Stimulated activated CD4-positive, alpha-beta T cell treated with anti-CD3 and anti-CD28 coated beads, Interleukin-1b, Interleukin-23, amount 100 ng/mL, for 24 hours (primary cell): ENCODE measurements at places on chromosomes 1 and 21.

DNA sequence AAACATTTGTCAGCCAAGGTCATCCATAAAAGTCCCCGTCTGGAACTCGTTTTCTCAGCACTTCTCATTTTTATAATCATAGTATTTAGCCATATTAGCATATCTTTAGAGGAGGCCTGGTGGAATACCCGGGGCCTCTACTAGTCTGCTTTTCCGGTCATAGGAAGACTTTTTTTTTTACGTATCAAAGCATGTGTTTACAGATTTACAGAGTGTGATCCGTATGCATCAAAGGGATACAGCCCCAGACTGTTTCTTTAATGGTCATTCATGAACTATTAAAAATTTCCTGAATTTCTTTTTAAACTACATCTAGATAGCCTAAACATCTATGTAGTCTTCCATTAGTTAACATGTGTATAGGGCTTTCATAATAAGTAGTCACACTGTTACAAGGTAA, 23.5 kb upstream of the DEGS1 start:
- DNase-seq = no peak

- DNase-seq = no peak
Measured at GRCh38 chr1:1425426-1425752, 4.3 kb upstream of the ANKRD65 start.

- DNase-seq = no peak
Measured at GRCh38 chr1:25903986-25904385, 2.2 kb downstream of the STMN1 start.

DNA sequence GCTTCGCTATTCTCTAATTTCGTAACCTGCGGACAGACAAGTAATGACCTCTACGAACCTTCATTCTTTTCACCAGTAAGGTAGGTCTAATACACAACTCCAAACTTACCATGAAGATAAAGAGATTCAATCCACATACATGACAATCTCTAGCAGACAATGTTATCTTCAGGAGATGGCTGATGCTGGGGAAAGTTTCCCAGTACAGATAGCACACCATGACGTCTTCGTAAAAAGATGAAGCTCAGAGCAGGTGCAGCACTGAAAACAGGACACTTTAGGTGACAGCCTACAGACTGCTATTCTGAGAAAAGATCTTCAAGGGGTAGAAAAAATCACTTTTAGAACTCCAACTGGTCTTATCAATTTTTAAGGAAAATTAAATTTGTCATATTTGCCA, 41.3 kb downstream of the ZNF281 start:
- no peak for DNase-seq

DNA sequence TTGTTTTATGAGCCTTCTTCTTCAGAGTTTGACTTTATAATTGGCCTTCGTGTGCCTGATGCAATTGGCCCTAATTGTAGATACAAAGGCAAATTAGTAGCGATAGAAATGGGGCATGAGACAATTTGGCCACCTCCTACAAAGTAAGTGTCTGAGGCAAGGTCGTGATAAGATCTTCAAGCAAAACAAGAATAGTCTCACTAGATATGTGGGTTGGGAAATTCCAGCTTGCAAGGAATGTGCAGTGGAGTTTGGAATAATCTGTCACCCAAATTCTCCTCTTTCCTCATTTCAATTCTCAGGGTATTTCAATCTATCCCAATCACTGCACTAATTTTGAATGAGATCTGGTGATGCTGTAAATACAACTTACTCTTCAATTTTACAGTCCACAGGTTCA, 11.4 kb upstream of the TSNAX start:
- DNase-seq = no peak

- no peak for DNase-seq
Measured at GRCh38 chr1:5508669-5509330, 483.4 kb downstream of the NPHP4 start.
